ENCODE measurements at places on chromosomes 7 and 10.

DNA sequence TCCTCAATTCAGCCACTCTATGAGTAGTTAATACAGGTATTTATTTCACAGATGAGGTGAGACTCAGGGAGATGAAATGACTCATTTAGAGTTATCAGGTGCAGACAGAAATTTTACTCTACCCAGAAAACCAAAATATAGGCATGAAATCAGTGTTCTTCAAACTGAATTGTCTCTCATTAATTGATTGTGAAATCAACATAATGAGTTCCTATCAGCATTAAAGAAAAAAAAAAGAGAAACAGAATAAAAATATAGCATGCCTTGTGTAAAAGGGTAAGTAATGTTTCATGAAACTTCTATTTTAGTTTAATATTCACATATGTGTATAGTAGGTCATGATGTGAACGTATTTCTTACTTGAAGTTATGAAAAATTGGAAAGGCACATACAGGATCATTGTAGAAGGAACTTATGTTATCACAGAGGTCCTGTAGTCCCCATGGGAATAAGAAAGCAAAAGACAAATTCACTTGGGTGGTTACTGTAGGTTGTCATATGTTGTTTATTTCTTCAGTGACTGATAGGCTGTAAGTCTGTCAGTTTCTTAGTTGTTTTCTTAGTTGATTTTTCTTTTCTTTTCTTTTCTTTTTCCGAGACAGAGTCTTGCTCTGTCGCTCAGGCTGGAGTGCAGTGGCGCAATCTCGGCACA lies 47.5 kb downstream of the KAT6B start:
- DNase-seq: no peak

DNA sequence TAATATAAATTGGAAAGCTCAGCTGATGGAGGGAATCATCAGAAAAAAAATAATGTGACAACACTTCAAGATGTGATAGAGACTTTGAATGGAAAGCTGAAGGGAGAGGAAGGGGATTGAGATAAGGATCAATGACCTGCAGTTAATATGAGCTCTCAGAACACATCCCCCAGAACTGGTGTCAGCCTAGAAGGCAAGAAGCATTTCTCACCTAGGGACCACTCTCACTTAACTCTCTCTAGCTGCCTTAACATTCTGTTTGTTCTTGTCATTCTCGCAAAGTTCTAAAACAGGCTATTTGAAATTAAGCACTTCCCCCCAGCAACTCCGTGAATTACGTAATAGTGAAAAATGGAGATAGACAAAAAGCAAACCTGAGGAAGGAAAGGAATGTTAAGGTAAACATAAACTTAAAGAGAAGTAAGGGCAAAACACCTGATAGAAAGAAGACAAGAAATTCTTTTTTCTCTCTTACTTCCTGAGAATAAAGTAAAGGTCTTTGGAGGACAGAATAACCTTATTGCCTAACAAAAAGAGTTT lies 1.2 kb upstream of the MPP7 start:
- no peak for DNase-seq

DNA sequence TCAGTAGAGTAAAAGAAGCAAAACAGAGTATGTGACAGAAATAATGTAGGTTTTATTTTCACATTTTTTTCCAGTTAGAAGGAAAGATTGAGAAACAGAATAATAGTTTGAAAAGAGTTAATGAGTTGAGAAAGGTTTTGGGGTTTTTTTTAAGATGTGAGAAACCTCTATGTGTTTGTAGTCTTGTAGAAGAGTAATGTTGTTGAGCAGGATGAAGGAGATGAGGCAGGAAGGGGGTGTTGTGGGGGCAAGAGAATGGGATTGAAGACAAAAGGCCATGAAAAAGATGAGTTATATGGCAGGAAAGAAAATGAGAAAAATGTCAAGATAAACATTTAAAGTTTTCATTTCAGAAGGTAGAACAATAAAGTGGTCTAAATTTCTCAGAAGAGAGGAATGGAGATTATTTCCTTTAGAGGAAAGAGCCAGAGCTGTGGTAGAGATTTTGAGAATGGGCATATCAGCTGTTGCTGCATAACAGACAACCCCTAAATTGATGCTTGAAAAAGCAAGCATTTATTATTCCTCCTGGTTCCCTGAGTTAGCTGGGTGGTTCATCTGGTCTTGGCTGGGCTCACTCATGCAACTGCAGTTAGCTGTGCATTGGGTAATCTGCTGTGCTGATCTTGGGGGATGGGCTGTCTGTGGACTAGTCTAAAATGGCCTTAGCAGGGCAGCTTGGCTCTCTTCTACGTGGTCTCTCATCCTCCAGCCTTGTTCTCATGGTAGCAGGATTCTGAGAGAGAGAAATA lies 27.1 kb downstream of the PCGF5 start:
- DNase-seq: peak; percentile 36

GRCh38 chr10:122577311-122577885 lies 16.8 kb downstream of the DMBT1 start:
- no peak for DNase-seq

DNA sequence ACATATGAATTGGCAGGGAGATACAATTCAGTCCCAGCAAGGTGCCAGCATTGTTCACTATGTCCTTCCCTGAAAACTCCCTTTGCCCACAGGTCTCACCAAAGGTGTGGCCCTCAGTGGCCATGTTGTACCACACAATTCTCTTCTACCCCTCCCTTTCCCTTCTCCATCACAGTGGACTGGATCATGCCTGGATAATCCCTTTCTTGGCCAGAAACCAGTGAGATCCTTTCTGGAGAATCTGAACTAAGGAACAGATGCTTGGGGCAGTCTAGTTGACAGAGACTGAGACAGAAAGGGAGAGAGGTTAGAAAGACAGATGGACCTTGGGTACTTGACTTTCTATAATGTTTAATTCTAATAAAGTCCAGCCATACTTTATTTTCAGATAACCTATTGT lies 9.5 kb downstream of the NMT2 start:
- no peak for DNase-seq

DNA sequence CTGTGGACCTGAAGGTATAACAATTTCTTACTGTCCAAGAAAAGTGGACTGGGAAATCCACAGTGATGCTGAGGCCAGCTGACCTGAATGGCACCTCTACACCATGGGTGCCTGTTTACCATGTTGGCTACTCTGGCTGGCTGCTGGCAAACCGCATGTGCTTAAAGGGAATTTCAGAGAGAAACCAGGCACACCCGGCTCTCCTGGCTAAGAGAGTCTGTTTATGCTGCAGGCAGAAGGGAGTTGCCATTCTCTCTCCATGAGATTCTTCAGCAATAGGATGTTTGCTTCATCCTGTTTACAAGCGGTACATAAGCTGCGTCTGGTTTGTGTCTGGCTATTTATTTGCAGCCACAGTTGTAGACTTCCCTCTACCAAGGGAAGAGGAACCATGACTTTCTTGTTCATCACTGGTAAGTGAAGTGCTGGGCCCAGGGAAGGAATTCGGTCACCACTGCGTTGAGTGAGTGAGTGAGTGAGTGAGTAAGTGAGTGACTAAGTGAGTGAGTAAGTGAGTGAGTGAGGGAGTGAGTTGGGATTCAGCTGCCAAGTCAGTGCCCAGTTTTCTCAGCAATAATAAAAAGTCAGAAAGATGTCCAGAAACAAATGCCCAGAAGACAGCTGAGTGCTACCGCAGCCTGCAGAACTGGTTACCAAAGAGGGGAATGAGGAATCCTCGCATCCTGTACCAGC lies 90.4 kb downstream of the COBL start:
- DNase-seq: no peak

DNA sequence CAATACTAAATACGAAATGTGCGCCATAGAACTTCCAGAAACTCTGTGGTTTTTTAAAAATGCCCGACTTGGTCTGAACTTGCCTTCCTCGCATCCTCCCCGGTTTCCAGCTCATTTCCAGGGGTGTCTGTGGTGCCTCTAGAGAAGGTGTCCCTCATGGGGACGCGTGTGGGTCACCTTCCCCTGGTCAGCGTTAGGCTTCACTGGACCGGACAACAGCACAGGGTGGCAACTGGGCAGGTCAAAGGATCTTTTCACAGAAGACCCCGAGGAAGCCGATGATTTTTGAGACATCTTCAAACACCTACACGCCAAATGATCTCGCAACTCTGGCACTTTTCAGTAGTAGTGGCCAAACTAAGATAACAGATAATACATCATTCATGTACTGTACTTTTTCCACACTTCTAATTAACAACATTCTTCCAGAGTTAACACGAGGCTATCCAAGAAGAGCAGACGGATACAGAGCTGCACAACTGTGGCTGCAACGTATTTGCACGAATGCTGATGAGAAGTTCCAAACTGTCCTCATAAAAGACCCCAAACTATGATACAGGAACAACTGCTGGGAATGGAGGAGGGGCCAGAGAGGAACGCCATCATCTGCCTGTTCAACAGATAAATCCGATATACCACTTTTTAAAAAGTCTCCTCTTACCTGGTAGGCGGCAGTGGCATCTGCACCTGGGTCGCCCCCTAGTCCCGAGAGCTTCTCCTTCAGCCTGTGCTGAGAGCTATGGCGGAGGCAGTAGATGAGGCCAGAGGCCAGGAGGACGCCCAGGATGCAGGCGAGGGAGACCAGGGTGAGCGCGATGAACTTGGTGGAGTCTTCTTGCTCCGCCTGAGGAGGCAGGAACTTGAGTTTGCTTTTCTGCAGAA lies 345.5 kb downstream of the DNAJB6 start:
- DNase-seq: no peak

GRCh38 chr7:74584160-74584954 lies 73.2 kb upstream of the GTF2I start:
- no peak for DNase-seq

- no peak for DNase-seq
Observed at GRCh38 chr10:77798940-77799339, 127.6 kb downstream of the DLG5 start.

GRCh38 chr7:23284871-23285270 lies 14.3 kb upstream of the MALSU1 start:
- DNase-seq: no peak

DNA sequence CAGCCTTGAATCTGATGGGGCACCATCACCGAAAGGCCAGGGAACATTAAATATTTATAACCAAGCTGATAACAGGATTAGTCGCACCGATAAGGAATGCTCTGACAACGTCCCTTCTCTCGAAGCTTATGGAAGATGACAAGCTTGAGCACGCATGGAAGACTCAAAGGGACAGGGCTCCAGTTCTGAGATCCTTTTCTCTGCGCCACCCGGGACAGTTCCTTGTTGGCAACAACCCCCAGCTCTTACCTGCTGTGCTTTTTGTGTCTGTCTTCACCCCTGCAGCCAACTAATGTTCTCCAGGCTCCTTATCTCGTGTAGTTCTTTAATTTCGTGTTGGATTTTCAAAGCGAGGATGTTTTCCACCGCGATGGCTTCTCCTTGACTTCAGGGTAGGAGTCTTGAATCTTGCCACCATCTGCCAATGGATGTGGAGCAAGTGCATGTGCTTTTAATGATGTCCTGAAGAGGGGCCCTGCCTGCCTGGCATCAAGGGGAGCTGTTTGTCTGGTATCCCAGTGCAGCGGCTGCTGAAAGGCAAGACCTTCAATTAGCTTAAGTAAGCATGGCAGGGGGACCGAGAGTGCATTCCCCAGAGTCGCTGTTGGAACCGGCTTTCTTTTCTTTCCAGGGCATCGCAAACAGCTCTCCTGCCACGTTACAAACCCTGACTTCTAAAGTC lies 354 bp upstream of the FERD3L start:
- no peak for DNase-seq

DNA sequence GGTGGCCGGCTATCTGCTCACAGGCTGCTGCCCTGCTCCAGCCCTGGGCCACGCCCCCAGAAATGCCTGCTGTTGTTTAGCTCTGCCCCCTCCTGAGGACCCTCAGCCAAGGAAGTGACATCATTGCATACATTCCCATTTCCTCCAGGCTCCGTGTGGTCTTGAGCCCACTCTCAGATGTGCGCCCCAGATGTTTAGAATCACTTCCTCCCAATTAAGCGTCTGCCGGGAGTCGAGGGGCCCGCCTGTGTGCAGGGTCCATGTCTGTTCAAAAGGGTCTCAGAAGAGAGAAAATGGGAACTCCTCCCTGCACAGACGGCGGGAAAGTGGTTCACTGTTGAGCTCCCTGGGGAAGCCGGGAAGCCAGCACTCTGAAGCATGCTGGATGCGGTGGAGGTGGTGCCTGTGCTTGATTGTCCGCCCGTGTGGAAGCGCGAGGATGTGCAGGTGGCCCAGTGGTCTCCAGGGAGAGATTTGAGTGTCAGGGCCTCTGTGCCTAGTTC lies 116.9 kb upstream of the PPIF start:
- DNase-seq: no peak

- DNase-seq: no peak
Observed at GRCh38 chr10:80473692-80474596, 19.8 kb downstream of the TSPAN14 start.

DNA sequence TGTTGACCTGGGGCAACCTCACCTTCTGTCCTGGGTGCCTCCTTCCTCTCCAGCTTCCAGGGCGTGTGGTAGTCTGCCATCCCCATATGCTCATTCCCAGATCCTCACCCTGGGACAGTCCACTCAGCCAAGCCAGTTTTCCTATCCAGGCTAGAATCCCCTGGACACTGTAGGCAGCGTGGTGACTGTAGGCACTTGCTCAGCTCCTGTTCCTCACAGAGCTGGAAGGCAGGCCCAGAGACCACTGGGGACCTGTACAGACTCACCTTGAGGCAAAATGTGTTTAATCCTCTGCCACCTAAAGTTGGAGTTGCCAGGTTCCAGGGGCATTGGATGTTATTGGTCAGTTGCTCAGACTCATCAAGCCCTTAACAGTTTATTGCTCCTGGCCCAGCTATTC lies 2.4 kb upstream of the GRID1 start:
- DNase-seq: no peak

DNA sequence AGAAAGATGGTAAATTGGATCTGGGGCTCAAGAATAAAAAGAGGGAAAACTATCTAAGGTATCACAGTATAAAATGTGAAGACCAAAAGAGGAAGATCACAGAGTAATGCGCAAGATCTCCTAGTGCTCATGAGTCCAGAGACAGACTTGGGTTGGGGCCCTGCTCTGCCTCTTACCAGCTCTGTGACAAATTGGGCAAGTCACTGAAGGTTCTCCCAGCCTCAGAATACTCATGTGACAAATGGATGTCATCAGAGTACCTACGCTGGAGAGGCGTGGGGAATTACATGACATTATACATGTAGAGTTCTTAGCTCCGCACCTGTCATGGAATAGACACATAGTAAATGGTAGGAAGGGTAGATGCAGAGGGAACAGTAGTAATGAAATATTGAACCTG lies 124.4 kb downstream of the DOCK4 start:
- no peak for DNase-seq

- DNase-seq: peak; percentile 9
Observed at GRCh38 chr7:69903410-69903809, 305.1 kb downstream of the AUTS2 start.

GRCh38 chr10:61894133-61894532 lies 7.4 kb upstream of the ARID5B start:
- DNase-seq: no peak

DNA sequence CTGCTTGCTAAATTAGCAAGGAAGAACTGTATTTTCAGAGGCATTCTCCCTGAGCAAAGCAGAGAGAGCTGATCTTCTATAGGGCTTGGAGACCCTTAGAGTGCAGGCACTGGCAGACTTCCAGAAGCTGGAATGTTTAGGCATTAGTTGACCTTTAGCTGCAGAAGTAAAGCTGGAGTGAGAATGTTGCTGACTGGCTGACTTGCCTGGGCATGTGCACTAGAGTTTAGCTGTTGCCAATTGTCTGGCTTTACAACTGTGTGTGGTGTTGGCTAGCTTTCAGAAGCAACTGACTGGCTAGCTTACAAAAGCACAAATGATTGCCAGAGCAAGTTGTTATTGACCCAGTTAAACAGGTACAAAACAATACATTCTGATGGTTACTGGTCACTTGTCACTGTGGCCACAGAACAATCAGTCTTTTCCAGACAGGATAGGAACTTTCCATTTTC lies 25.1 kb downstream of the FAM13C start:
- DNase-seq: peak; percentile 52

All from GM03348 (cell line).